ENCODE measurements at places on chromosomes 4 and X.

GRCh38 chrX:44643723-44644122 is 101.1 kb upstream of the FUNDC1 start:
- no peak for DNase-seq

- DNase-seq: no peak
These were observed 7.6 kb downstream of the SEPTIN11 start for GRCh38 chr4:76957004-76957738.

GRCh38 chrX:70117738-70118137 is 15.5 kb upstream of the IGBP1 start:
- no peak for DNase-seq

GRCh38 chr4:14716691-14717090 is 285.6 kb upstream of the CPEB2 start:
- DNase-seq: no peak

DNA sequence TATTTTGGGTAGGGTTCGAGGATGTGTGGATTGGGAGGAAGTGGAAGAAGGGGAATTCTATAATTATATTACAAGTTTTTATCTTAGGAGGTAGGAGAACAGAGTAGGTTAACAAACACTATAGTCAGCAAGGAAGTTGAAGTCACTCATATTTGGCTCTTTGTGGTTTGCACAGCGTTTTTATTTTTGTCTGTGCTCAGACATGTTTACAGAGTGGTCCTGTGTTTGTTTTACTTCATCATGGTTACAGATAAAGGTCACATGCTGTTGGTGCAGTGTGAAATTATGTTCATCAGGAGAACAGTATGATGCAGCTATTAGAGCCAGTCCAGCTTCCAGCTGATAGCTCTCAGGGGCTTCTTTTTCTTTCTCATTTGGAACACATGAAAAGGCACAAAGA is 299.9 kb upstream of the SFRP2 start:
- no peak for DNase-seq

GRCh38 chr4:113781439-113782040 is 20.0 kb upstream of the CAMK2D start:
- no peak for DNase-seq

GRCh38 chr4:84877051-84877833 is 89.2 kb downstream of the WDFY3 start:
- no peak for DNase-seq

GRCh38 chr4:8739820-8740665 is 131.6 kb downstream of the HMX1 start:
- DNase-seq: no peak

GRCh38 chr4:173405840-173406606 is 7.1 kb upstream of the SCRG1 start:
- DNase-seq: no peak

- no peak for DNase-seq
These were observed 2.6 kb downstream of the INTS6L start for GRCh38 chrX:135522878-135523693.

GRCh38 chr4:46994007-46994405 is 625 bp upstream of the GABRA4 start:
- DNase-seq: no peak

GRCh38 chrX:11352296-11352741 is 59.1 kb downstream of the AMELX start:
- no peak for DNase-seq
